Caki2 (cell line): ENCODE measurements at places on chromosomes 6 and 20.
A peak's percentile ranks its signal among the peaks of the same experiment; 100 is the strongest.

- DNase-seq: peak; percentile 13
Measured at GRCh38 chr20:4726710-4727397, 5.1 kb downstream of the PRND start.

- peak; percentile 79 for DNase-seq
Measured at GRCh38 chr20:45933266-45934045, 1.0 kb upstream of the PCIF1 start.

- DNase-seq: no peak
Measured at GRCh38 chr20:36578356-36579041, 5.1 kb downstream of the TGIF2 start.

- no peak for DNase-seq
Measured at GRCh38 chr6:144888621-144889020, 603.5 kb downstream of the UTRN start.

- no peak for DNase-seq
Measured at GRCh38 chr20:54382419-54382818, 93.0 kb upstream of the DOK5 start.

GRCh38 chr20:29873946-29874345 is 1383.5 kb upstream of the DEFB115 start:
- DNase-seq: no peak

- no peak for DNase-seq
Measured at GRCh38 chr6:143708889-143709288, 31.1 kb downstream of the PHACTR2 start.

- DNase-seq: no peak
Measured at GRCh38 chr6:158471339-158471738, 88.6 kb upstream of the TMEM181 start.

DNA sequence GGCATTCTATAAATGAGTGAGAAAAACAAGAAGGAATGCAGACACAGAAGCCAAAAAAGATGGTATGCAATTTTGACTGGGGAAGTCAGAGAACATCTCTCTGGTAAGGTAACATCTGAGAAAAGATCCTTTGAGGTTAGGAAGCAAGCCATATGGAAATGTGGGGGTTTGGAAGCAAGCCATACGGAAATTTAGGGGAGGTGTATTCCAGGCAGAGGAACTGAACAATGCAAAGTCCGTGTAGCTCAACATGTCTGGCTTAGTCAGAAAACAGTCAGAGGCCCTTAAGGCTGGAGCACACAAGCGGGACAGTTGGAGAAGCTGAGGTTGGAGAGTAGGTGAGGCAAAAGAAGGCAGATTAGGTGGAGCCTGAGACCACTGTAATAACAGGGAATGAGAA is 35.3 kb downstream of the RALGAPA2 start:
- no peak for DNase-seq

DNA sequence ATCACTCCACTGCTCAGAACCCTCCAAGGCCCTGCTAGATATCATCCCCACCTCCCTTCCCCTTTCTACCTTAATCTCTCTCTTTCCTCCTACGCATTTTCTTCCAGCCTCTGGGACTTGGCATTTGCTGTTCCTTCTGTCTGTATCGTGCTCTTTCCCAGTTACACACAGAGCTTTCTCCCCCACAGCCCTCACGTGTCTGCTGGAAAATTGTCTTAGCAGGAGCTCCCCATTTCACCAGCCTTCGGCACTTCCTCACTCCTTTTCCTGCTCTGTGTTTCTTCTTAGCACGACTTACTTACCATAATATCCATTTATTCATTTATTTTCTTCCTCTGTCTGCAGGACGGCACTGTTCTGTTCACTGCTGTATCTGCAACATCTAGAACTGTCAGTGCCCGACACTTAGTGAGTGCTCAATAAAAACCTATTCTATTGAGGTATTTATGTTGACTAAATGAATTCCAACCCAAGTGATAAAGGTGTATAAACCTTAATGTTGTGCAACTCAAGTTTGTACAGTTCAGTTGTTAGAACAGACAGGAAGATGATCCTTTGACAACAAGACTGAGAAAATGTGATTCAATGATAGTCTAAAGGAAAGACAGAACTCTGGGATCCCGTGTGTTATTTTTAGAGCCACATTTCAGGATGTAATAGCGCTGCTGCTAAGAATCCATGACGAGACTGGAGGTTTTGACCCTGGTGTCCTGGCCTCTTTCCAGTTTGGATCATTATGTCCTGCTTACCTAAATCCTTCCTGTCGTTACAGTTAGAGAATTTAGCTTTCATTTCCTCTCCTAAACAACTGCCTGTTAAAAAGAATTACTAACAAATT is 170.1 kb upstream of the LAMP5 start:
- no peak for DNase-seq

DNA sequence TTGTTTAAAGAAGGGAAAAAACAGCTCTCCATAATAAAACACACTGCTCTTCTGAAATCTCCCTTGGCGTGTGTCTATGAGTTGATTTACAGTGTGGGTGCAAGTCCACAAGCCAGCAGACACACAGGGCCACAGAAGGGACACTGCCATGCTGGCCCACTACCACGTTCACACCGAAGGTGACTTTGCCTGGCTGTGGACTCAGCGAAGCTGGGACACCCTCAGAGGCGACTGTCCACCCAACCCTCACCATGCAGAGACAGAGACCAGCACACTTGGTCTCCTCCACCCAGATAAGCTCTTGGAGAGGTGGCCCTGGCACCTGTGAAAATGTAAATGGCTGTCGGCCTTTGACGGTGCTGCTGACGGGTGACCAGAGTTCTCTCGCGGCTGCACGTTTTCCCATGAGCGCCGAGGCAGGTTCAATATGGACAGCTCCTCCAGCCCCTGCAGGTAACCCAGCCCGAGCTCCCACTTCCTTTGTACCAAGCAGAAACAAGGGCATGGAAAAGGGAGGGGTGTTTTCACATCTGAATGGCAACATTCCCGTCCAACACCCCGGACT is 78.0 kb downstream of the YTHDF1 start:
- no peak for DNase-seq

GRCh38 chr6:7218406-7218988 is 94.5 kb downstream of the SSR1 start:
- DNase-seq: no peak

DNA sequence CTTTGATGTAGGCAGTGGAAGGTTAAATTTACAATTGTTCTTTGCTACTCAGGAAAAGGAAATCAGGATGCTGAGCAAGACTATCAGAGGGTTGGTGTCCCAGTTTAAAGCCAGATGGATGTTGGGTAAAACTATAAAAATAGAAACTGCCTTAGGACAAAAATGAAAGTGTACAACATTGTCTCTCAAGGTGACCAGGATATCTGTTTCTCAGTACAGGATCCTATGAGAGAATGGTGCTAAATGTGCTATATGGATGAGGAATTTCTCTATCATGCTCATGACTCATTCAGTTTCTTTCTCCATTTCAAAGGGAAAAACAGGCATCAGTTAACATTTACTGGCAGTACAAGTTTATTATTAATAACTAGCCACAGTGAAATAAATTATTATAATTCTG is 534.2 kb upstream of the GJE1 start:
- DNase-seq: no peak

GRCh38 chr6:151763938-151764680 is 43.4 kb upstream of the ESR1 start:
- DNase-seq: peak; percentile 84

DNA sequence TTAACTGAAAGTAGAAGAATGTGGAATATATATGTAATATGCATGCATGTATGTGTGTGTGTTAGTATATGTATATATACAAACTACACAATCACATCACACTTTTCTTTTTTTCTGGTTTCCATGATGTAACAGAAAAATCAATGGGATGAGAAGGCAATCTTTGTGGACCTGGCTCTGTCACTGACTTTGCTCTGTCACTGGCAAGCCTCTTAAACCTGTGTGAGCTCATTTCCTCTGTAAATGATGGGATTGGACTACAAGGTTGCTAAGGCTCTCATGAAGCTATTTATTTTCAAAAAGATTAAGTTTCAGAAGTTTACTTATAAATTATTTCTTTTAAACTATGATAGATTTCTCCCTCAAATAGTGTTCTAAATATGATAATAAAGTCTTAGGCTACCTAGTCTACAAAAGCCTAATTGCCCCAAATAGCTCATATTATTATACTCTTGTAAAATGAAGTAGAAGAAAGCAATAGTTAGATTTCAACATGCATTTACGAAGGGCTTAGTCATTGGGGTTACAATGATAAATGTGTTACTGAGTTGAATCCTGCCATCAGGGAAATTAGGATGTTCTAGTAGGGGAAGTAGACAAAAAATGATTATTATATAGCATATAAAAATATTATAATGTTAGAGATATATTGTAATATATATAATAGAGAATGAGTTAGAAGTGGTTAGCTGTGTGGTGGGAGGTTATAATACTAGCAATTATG is 129.3 kb downstream of the AFG1L start:
- DNase-seq: no peak

GRCh38 chr6:149473080-149474052 is 11.4 kb downstream of the ZC3H12D start:
- no peak for DNase-seq
